ENCODE measurements at places on chromosomes 11 and 22. TPM values are rescaled to one million over a fixed set of nuclear protein-coding genes. Genes with fewer than 3 reads are reported as not detected.

MMP8 gene
- 0.07 TPM for total RNA-seq

OPCML gene
- total RNA-seq: 0.65 TPM

EXT2 gene
- total RNA-seq: 260 TPM

DRD4 gene
- 0.07 TPM for total RNA-seq

VPREB1 gene
- total RNA-seq: not detected

OR5AK2 gene
- not detected for total RNA-seq

PRODH gene
- total RNA-seq: under 0.01 TPM

MFRP gene
- not detected for total RNA-seq

GNAZ gene
- 3.1 TPM for total RNA-seq

IL17REL gene
- not detected for total RNA-seq

OR56A5 gene
- not detected for total RNA-seq

FGF3 gene
- not detected for total RNA-seq

KCNE3 gene
- 2.6 TPM for total RNA-seq

LDLRAD3 gene
- total RNA-seq: 5.4 TPM

MED19 gene
- total RNA-seq: 7.9 TPM

AMPD3 gene
- 5.8 TPM for total RNA-seq

FAM180B gene
- not detected for total RNA-seq

OR51B2 gene
- 0.13 TPM for total RNA-seq

DGAT2 gene
- 2.3 TPM for total RNA-seq

SLC22A9 gene
- total RNA-seq: not detected

OR4D5 gene
- not detected for total RNA-seq

RASSF10 gene
- not detected for total RNA-seq

CARD18 gene
- not detected for total RNA-seq

JHY gene
- total RNA-seq: 1.8 TPM

SPINDOC gene
- 15.6 TPM for total RNA-seq

SPDYC gene
- not detected for total RNA-seq

TMEM191C gene
- 1.1 TPM for total RNA-seq

OR2AG2 gene
- total RNA-seq: 0.10 TPM

MPZL3 gene
- total RNA-seq: 0.59 TPM

OR5A1 gene
- not detected for total RNA-seq

PCNX3 gene
- total RNA-seq: 36.9 TPM

P4HA3 gene
- total RNA-seq: 39.1 TPM

PANX2 gene
- 2.1 TPM for total RNA-seq

SLC17A6 gene
- not detected for total RNA-seq

CDCA5 gene
- total RNA-seq: 1.6 TPM

MIOX gene
- 0.10 TPM for total RNA-seq

TCIRG1 gene
- 75.5 TPM for total RNA-seq

TSPAN32 gene
- total RNA-seq: 0.46 TPM

KDM4D gene
- 0.36 TPM for total RNA-seq

MS4A18 gene
- not detected for total RNA-seq

IRAG1 gene
- total RNA-seq: 69.0 TPM

TIGD3 gene
- total RNA-seq: 0.07 TPM
